ENCODE measurements at places on chromosomes 16 and 17. TPM values are rescaled to one million over a fixed set of nuclear protein-coding genes. Genes with fewer than 3 reads are reported as not detected.

DNA sequence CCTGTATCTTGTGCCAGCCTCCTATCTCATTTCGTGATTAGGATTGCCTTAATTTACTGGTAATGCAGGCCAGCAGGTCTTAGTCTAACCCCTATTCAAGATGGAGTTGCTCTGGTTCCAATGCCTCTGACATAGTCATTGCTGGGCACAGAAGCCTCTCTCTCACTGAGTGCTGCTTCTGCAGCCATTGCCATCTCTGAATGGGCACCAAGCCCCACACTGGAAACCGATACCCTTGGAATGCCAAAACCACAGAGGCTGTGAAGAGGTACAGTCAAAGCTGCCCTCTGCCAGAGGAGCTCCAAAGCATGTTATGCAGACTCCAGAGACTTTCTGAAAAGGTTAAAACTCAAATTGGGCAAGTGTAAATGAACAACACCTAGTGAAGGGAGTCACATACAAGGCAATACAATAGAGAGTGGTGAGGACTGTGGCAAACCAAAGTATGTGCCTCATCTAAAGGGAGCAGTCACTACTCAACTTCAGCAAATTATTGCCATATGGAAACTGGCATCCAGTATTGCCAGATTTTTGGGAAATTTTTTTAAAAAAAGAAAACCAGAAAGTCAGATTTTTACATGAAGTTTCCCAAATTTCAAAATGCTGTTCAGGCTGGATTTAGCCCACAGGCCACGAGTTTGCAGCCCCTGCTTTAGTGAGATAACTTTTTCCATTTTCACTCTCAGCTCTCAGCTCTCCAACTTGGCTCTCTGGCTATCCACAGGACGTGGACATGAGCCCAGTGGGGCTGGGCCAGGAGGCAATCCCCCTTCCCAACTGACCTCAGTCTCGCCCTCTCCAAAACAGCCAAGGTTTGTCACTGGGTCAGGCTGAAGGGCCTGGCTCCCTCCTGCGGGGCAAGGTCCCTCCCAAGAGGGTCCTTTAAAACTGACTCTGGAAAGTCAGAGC is 2.1 kb upstream of the MMP2 start:
- peak; percentile 78 for DNase-seq

DNA sequence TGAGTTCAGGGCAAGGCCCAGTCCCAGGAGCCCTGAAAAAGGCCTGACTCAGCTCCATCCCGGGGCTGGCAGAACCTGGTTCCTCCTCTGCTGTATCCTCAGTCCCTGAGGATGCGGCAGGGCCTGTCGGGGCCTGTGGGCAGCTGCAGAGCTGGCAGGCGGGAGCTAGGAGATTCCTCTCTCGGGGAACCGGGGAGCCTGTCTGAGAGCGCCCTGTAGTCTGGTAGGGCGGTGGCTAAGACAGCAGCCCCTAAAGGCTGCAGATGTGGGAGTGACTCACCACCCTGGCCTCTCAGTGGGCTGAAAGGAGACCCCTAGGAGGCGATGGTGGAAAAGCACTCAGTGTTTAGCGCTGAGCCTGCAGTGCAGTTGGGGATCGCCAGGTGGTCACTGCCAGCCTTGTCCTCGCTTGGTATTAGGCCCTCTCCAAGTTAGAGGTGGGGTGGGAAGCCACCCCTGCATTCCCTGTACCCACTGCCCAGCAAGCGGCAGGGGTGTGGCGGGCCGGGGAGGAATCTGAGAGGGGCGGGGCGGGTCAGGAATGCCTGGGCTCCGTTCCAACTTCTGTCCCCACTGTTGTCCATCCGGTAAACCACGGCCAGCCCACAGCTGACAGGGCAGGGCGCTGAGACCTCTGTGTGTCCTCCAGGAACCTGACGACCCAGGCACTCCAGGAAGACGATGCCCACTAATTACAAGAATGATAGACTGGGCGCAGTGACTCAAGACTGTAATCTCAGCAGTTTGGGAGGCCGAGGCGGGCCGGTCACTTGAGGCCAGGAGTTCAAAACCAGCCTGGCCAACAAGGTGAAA is 29.5 kb upstream of the CDH1 start:
- DNase-seq: peak; percentile 90

- no peak for DNase-seq
Observed at GRCh38 chr17:11643851-11644250, 45.6 kb downstream of the DNAH9 start.

ALOX15B gene
- 0.17 TPM for total RNA-seq

DNA sequence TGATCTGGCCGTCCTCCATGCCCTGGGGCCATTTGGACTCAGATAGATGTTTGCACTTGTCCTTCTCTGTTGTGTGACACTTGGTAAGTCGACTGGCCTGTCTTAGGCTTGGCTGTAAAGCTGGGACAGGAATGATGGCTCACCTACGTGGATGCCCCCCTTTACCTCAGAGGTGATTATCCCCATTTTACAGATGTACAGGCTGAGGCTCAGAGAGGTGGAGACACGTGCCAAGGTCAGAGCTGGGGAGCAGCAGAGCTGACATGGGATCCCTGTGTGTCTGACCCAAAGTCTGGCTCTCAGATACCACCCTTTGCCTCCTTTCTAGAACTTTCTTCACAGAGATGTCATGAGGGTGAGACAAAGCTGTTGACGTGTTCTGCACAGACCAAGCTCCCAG is 71.3 kb upstream of the CIBAR2 start:
- DNase-seq: no peak

- DNase-seq: no peak
Observed at GRCh38 chr16:78288888-78289287, 189.4 kb downstream of the WWOX start.

SDR42E1 gene
- 0.38 TPM for total RNA-seq

- no peak for DNase-seq
Observed at GRCh38 chr17:44217738-44218343, 1.6 kb downstream of the UBTF start.

CCL1 gene
- not detected for total RNA-seq

CACNG5 gene
- total RNA-seq: not detected

GRCh38 chr16:5907544-5907943 is 809.9 kb upstream of the EEF2KMT start:
- no peak for DNase-seq

KIFC3 gene
- total RNA-seq: 77.4 TPM

- DNase-seq: no peak
Observed at GRCh38 chr17:17575360-17576251, 15.9 kb downstream of the PEMT start.

GRCh38 chr17:7060165-7060891 is 16.4 kb upstream of the SLC16A11 start:
- peak; percentile 97 for DNase-seq

NXPH3 gene
- total RNA-seq: 0.19 TPM

DNA sequence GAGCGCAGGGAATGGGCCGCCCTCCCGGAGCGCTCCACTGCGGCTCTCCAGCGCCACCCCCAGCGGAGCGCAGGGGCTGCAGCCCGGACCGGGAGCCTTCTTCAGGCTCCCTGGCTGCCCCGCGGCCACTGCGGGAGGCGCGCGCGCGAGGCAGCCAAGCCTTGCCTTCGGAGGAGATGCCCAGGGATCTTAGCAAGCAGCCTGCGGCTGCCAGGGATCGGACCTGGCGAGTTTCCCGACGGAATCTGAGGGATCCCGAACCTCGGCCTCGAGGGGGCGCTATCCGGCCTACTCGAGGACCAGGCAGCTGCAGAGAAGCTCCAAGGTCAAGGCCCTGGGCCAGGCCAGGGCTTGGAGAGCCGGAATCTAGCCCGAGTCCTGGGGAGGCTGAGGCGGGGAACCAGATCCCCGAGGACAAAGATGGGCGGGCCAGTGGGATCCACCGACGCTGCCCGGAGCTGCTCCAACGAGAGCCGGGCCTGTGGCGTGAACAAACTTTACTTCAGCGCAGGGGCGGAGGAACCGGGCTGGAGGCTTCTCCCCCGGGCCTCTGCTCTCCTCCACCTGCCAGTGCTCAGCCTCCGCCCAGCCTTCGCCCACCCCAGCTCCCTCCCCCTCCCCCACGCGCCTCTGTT is at the start of gene IRX6:
Gene IRX6 (plus strand): TSS at position 567 of the 635 bp plus-strand sequence. CDS start 889 bp downstream, outside the sequence.
- DNase-seq: peak; percentile 18

GRCh38 chr16:13957197-13958078 is 37.5 kb downstream of the ERCC4 start:
- DNase-seq: peak; percentile 94

DNA sequence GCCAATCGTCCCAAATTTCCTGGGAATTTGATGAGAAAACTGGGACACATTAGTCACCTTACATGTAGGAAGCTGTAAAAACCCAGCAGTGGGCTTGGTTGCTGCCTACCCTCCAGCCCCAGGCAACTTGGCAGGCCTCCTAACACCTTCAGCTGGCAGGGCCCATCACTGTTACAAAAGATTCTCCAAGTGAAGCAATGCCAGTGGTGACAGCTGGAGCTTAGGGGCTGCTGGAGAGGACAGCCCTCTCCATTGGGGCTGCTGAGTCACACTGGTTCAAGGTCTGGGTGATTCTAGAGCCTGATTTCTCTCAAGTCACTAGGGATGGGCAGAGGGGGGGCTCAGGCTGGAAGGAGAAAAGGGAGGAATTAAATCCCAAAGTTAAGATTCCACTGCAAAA is 180.6 kb downstream of the COPRS start:
- DNase-seq: peak; percentile 98

SYT17 gene
- not detected for total RNA-seq

HS3ST3B1 gene
- total RNA-seq: 6.9 TPM
